ENCODE measurements at places on chromosomes 13 and 19.
A peak's percentile ranks its signal among the peaks of the same experiment; 100 is the strongest.

DNA sequence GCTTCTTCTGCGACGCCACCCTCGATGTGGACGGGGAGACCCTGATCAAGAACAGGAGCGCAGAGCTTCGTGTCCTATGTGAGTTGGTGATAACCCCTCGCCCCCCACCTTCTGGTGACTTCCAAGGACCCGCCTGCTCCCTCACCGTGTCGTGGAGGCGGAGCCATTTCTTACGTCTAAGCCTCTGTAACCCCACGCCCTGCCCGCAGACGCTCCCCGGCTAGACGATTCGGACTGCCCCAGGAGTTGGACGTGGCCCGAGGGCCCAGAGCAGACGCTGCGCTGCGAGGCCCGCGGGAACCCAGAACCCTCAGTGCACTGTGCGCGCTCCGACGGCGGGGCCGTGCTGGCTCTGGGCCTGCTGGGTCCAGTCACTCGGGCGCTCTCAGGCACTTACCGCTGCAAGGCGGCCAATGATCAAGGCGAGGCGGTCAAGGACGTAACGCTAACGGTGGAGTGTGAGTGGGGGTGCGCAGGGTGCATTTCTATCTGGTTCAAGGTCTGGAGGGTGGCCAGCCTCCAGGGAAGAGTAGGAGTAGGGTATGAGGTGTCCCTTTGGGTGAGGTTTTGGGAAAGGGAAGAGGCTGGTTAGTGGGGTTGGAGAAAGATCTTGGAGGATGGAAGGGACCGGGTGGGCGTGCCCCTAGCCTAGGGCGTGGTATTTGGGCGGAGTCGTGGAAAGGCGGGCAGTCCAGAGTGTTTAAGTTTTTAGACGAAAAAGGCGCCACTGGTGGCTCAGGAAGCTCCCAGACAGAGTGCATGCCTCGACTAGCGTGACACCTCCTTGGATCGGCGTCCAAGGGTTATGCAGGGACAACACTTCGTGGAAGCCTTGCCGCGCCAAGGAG is 3.3 kb downstream of the ICAM5 start:
- no peak for DNase-seq

- peak; percentile 71 for DNase-seq
These were observed 1.3 kb upstream of the KCNC3 start for GRCh38 chr19:50330365-50331078.

DNA sequence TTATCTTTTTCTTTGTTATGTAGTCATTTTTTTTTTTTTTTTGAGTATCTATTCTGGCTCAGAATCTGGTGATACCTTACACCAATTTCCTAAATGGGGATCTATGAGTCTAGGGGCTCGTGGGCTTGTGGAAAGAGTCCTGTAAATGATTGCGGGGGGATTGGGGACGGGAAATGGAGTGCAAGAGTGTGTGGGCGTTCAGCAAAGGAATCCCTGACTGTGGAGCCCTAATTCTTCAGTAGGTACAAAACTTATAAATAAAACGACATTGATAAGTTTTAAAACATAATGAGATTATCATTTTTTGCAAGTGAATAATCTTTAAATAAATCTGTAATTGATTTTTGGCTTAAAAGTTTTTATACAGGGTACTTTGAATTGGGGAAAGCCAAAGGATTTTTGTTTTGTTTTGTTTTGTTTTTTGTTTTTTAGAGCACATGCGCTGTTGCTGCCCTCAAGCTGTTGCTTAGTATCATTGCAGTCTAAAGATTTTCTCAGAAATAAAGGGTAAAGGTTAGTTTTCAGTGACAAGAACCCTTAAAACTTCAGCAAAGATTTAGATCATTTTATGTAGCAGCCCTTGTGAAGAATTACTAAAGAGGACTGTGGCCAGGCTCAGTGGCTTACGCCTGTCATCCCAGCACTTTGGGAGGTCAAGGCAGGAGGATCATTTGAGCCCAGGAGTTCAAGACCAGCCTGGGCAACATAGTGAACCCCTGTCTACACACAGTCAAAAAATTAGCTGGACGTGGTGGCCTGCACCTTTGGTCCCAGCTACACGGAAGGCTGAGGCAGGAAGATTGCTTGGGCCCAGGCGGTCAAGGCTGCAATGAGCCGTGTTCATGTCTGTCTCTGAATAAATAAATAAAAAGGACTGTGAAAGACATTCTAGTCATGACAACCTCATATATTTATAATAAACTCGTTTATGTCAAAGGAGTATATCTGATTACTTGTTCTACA is 1.7 kb downstream of the ERCC5 start:
- no peak for DNase-seq

GRCh38 chr13:103605546-103606326 is 539.5 kb upstream of the SLC10A2 start:
- no peak for DNase-seq

DNA sequence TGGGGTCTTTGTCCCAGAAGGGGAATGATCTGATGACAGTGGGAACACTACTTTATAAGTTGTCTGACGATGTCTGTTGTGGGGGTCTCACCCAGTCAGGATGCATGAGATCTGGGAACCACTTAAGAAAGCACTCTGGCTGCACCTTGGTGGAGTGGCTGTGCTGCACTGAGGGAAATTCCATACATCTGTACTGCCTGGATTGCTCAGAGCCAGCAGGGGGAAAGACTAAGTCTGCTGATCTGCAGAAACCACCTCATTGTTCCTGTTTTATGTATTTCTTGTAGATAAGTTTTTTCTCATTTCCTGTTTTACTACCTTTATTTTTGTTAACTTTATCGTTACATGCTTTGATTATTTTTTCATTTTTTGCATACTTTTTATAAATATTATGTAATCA is 27.3 kb downstream of the ZNF430 start:
- no peak for DNase-seq

DNA sequence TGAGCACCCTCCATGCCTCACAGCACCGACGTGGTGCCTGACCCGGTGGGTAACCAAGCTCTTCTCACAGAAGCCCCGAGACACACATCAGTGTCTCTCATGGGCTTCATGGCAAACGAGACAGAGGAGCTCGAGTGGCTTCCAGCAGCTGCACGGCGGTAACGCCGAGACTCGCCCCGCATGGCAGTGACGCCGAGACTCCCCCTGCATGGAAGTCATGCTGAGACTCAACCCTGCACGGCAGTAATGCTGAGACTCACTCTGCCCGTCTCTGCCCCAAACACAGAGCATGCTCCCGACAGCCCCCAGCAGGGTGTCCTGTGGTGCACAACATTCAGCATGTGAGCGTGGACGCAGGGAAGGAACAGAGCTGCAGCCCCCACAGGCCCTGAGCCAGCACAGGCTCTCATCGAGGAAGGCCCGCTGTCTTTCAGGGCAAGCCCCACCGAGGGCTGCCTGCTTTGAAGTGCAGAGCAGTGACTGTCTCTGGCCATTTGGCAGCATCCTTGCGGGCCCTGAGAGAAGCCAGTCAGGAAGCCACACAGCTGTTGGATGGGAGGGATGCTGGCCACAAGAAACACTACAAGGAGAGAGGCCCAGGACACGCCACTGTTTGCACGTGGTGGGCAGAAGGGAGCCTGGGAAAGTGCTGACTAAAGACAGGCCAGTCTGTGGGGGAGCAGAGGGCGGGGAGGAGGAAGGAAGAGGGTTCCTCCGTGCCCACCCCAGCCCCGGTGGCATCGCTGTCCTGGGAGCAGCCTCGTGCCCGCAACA is 9.5 kb downstream of the GAS6 start:
- DNase-seq, result peak; percentile 25

DNA sequence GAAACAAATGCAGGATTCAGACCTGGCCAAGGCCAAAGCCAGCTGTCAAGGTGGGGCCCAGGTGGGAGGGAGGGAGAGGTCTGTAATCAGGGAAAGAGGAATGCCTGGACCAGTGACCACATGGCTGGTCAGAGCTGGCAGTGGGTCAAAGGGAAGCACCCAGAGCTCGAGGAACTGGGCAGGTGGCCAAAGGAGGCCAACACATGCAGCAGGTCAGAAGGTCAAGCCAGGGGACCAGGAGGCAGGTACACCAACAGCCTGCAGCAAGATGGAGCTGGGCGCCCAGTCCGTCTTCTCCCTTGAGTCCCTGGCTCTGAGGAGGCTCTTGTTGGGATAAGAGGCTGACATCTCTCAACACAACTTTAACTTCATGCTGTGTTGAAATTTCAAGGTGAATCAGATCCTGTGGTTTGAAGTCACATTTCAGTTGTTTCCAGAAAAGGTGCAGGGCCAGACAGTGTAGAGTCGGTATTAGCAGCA is 17.1 kb downstream of the GPATCH1 start:
- no peak for DNase-seq

DNA sequence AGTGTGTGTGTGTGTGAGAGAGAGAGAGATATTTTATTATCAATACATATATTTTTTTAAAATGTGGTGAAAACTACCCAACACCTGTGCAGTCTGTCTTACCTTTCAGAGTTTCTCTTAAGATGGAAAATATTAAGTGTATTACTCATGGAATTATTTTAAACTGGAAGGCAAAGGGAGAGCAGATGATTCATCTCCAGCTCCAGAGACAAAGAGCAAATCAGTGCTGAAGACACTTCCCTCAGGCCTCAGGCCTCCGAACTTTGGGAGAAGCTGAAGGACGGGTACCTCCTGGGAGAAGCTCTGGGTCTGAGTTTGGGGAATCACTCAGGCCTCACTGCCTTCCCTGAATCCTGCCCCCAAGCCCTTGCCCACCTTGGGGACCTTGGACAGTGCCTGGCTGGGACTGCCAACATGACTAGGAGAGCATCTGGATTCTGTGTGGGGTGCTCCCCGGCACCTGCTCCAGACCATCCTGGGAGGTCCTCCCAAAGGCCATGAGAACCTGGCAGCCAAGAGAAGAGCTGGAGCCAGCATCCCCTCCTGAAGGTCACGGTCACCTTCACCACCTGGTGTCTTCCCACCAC is 170.4 kb upstream of the UBL3 start:
- no peak for DNase-seq

DNA sequence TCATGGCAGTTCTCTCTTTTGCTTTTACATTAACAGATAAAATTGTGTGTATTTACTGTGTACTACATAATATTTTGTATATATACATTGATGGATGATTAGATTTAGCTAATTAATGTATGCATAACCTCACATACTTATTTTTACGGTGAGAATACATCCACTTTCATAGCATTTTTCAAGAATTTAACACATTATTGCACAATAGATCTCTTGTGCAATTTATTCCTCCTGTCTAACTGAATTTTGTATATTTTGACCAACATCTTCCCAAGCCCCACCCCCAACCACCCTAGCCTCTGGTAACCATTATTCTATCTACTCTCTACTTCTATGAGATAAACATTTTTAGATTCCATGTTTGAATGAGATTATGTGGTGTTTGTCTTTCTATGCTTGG is 194.7 kb downstream of the RBM26 start:
- no peak for DNase-seq

Measured in activated CD4-positive, CD25-positive, alpha-beta regulatory T cell treated with anti-CD3 and anti-CD28 coated beads, Interleukin-2, amount 50 U/mL, for 72 hours (primary cell).